PC-3 (cell line): ENCODE measurements at places on chromosomes 13 and 19. TPM values are rescaled to one million over a fixed set of nuclear protein-coding genes. Genes with fewer than 3 reads are reported as not detected.
A peak's percentile ranks its signal among the peaks of the same experiment; 100 is the strongest.

Gene GPR12
- not detected in 2 replicates for total RNA-seq

Gene CRB3
- 67.4 and 71.3 TPM in 2 replicates for total RNA-seq

Gene GNG8
- not detected in 2 replicates for total RNA-seq

Gene IGFL3
- not detected in 2 replicates for total RNA-seq

Gene EFNB2
- total RNA-seq = 16.4 and 17.5 TPM in 2 replicates

DNA sequence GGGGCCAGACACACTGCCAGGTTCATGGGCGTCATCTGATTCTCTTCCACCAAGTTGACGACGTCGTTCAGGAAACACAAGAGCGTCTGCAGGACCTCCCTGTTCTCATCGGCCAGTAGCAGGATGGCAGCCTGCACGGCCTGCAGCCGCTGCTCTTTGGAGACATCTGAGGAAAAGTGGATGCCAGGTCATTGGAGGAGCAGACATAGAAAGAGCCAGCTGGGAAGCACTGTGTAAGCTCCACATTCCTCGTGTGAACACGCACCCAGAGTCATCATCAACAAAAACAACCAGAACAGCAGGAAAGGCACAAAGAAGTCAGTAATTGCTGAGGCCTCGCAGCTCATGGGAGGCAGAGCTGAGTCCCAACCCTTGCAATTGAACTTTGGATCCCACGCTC is 96.5 kb downstream of the KL start:
- DNase-seq = no peak

DNA sequence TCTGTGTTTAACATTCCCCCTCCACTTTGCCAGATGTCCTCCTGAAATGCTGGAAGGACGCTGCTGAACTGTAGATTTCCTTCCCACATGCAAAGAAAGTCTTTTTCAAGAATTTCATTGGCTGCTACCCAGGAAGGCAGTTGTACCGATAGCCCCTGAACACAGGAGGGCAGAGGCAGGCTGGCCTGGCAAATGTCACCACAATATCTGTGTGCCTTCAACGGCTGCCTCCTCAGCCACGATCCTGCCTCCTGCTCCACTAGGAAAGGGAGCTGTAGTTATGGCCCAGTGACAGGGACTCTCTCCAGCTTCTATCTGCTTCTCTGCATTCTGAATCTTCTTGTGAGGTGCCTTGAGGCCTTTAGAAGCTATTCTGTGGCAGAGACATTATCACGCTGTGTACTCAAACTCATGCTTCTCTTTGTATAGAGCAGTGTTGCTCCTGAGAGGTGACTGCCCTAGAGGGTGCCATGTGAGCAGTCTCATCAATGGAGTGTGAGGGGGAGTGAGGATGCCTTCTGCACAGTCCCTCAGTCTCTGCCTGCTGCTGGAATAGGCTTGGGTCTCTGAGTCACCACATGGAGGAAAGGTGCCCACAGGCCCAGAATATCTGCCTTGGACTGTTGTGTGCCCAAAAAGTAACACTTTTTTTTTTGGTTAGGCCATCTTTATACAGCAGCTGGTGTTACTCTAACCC is 279.8 kb downstream of the DNAJC15 start:
- DNase-seq = peak; percentile 50

GRCh38 chr13:101157261-101157660 is 259.0 kb downstream of the NALCN start:
- DNase-seq = no peak

DNA sequence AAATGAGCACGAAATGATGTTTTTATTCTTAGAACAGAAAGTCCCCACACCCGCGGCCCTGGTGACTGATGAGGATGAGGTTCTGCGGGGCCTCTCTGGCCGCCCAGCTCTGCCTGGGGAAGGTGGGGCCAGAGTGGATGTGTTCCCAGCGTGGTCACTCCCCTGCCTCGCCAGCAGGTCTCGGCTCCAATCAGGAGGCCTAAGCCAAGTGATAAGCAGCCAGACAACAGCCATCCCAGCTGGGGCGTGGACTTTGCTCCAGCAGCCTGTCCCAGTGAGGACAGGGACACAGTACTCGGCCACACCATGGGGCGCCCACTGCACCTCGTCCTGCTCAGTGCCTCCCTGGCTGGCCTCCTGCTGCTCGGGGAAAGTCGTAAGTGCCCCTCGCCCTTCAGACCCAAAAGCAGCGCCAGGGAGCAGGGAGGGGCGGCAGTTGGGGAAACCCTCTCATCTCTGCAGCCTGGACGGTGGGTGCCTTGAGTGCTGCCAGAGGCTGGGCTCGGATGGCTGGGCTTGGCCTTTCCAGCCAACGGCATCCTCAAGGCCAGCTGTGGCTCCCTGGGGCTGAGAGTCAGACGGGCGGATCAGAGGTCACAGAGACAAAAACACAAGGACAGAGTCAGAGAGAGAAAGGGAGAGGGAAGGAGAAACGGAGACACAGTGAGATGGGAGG is at the start of gene F10:
F10 (plus strand) TSS at position 250 of the 676 bp plus-strand sequence; CDS start at position 307, 57 bp downstream.
- DNase-seq = no peak

- DNase-seq = peak; percentile 22
These were observed 418.6 kb downstream of the FOXO1 start for GRCh38 chr13:40247845-40248244.

- no peak for DNase-seq
These were observed 1379.8 kb upstream of the ATXN8OS start for GRCh38 chr13:68727798-68728197.

- DNase-seq = no peak
These were observed 152.7 kb upstream of the SERP2 start for GRCh38 chr13:44220948-44221347.

GRCh38 chr13:36261976-36262375 is 35.6 kb downstream of the CCDC169 start:
- no peak for DNase-seq

DNA sequence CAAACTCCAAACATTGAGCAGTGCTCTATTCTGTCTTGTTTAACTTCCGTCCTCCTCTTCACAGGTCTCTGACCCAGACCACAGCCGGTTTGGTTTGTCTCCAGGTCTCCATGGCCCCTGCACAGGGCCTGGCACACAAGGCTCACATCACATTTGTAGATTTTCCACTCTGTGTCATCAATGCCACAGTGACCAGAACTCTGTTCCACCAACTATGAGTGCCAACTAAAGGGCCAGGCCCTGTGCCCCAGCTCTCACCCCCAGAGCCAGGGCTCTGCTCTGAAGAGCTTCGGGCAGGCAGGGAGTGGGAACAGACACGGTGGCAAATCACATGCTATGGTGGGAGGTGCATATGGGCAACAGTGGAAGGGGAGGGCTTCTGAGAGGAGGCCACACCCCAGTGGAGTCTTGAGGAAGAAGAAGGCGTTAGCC is 16.0 kb downstream of the SMG9 start:
- no peak for DNase-seq
